ENCODE measurements at places on chromosomes 2 and 18.

GRCh38 chr2:174587579-174587978 lies 10.0 kb downstream of the WIPF1 start:
- DNase-seq: no peak

DNA sequence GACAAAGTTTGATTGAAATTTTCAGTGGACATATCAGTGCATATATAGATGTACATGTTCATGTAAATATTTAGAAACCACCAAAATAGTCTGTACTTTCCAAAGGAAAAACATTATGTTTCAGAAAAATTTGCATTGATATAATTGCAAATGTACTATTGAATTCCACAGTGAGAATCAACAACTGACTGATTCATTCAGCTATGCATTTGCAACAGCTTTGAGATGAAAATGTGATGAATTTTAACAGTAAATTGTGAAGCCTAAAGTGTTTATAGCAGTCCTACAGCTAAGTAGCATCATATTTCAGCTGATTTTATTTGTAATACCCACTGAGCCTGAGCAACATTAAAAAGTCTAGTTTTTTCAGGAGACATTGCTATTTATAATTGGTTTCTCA lies 1647.4 kb upstream of the DDX18 start:
- DNase-seq: no peak

DNA sequence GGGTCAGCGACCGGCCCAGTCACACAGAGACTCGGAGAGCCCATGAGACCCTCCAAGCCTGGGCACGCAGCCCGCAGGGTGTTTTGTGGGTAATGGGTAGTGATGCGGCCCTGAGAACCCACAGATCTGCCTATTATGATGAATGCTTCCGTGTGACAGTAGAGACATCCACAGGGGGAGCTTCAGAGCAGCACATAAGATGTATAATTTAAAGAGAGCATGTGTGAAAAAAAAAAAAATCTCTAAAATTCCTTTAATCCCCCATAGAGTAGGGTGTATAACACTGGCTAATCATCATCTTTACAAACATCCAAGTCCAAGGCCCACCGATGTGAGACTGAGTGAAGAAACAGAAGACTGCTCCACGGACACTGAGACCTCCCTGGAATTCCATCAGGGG lies 34.6 kb downstream of the BIN1 start:
- DNase-seq: no peak

DNA sequence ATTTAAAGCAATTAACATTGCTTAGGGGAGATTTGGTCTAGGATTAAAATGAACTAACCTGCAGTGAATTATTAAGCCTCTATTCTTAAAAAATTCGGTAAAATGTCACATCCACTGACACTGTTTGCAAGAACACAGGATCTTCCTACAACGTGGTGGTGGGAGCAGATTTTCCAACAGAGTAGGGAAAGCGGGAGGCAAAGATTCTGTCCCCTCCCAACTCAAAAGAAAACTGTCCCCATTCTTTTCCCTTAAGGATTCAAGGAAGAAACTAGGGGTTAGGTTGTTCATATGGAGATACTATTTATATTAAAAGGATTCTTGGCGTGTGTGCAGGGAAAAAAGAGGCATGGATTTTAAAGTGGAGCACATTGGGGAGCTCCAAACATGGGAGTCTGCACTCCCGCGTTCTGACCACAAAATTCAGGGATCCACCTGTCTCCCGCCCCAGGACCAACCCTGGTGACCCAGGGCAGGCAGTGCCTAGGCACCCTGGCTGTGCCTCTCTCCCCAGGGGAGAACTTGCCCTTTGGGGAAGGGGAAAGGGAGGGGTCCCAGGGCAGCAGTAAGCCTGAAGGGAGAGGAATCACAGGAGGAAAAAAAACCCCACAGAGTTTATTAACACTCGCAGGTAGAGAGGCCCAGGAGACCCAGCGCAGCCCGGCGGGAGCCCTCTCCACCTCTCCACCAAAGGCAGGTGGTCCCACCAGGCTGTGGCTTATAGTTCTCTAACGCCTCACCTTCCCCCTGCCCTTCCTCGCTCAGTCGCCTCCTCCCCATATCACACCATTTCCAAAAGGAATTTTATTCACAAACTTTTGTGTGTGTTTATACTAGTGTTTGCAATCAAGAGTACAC lies 2.3 kb downstream of the PTGR3 start:
- no peak for DNase-seq

DNA sequence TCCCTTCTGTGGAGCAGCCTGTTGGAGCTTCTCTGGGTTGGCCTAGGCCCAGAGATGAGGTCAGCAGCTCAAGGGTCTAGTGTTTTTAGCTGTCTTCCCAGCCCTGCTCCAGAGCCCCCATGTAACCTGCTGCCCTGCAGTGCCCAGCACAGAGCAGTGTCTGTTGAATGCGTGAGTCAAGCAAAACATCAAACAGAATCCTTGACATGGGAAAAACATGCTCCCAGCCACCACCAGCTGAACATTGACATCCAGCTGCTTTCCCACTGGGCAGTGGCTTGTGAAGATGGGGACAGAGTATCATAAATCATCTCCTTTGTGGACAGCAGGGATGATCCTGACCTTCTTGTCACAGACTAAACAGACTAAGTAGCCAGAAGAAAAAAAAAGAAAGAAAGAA lies 22.6 kb downstream of the IMPA2 start:
- DNase-seq: no peak

DNA sequence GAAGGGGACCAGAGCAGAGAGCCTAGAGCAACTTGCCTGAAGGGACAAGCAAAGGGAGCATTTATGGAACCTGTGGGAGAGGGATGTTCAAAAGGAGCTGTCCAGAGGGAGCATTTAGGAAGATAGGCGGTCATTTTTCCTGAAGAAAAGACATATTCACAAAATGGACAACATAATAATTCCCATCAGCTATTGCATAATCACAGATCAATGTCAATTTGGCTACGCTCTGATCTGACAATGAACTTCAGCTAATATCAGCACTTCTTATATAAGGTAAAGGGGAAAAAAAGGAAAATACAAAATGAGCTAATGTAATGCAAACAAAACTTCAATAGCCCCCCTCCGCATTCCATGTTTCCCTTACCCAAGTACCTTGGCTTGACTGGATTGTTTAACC lies 291.1 kb upstream of the CDH7 start:
- no peak for DNase-seq

DNA sequence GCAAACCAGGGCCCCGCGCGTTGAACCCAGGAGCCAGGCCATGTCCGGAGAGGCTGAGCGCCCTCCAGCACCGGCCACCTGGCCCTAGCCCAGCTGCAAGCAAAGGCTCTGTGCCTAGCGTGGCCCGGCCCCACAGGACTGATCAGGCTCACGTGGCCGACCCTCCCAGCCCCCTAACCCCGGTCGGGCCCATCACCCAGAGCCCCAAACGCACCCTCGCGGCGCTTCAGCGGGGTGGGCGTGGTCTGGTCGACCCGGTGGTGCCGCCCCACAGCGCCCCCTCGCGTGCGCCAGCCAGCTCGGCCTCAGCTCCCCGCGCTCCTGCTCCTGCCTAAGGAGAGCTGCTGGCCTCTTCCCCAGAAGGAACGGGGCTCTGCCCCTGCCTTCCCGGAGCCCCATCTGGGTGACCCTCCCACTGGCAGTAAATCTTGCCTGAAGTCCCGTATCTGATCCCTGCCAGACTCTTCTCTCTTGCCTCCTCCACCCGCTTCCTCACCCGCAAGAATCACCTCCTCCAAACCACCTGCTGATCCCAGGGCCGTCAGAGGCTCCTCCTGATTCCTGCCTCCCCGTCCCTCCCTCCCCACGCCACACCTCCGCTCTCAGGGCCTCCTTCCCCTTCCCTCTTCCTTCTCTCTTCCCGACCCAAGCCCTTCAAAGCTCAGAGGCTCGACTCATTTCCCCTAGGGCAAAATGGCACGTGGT lies 12.3 kb upstream of the TEX51 start:
- DNase-seq: no peak

DNA sequence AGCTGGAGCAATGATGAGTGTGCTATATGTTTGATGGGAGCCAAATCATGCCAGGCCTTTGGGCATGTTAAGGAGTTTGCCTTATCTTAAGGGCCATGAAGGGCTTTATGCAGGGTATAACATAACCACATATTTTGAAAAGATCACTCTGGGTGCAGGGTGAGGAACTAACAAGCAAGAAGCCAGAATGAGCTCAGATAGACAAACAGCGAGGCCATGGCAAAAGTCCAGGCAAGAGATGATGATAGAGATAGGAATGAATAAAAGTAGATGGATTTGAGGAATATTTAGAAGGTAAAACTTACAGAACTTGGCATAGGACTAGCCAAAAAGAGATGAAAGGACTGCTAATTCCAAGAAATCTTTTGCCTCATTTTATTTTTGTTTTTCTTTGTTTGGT lies 6.7 kb downstream of the GALNT3 start:
- DNase-seq: no peak

DNA sequence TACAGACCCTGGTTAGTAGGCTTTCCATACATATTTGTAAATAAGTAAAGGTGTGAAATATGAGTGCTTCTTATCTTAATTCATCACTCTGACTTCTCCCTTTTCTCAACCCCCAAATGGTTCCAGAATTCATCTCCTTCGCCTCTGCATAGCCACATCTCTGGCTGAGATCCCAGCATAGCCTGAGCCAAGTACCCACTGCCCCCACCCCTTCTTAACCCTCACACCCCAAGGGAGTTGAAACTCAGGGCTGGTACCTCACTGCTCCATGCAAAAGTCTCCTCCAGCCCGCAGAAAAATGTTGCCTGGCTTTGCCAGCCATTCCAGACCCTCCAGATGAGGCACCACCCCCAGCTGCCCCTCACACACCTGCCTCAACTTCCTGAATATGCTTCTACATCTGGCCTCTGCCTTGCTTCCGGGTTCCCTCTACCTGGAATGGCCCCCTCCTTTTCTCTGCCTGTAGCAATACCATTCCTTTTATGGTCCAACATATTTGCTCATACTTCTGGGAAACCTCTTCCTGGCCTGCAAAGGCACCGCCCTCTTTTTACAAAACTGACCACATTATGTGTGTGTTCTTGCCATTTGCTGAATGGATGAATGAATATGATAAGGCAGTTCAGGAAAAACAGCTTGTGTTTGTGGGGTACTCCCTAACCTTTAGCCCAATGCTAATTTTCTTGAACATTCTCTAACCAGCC lies 112.8 kb downstream of the CELF4 start:
- no peak for DNase-seq

- no peak for DNase-seq
Observed at GRCh38 chr2:212484563-212485080, 54.0 kb downstream of the ERBB4 start.

- DNase-seq: no peak
Observed at GRCh38 chr18:6221602-6222014, 193.1 kb downstream of the L3MBTL4 start.

GRCh38 chr2:10348891-10349290 lies 46.2 kb downstream of the HPCAL1 start:
- DNase-seq: no peak

GRCh38 chr18:598124-598589 lies 1.4 kb downstream of the CLUL1 start:
- DNase-seq: no peak

DNA sequence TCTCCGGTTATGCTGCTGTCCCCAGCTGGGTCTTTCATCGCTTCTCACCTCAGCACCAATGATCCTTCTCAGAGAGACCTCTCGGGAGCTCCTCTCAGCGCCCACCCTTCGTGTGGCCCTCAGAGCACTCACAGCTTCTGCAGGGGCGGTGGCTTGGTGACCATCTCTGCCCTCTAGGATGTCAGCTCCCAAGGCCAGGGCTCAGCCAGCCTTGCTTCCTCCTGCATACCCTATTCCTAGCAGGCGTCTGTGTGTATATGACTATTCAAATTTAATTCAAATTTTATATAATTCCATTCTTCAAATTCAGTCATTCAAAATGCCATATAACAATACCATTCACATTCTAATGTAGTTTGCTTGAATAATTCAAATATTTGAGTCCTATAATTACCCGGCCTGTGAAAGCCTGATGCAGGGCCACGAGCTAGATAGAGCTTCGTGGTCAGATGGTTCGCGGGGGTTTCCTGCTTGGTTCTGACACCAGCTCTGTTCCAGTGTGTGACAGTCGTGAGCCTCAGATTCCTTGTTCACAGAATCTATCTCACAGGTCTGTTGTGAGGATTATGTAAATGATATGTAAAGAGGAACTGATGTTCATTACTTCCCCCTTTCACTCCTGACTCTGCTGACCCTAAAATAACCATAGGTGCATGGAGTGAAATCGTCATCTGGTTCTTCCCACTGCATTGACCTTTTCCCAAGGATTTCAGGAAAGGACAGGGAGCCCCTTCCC lies 94.0 kb upstream of the CNGA3 start:
- DNase-seq: no peak

DNA sequence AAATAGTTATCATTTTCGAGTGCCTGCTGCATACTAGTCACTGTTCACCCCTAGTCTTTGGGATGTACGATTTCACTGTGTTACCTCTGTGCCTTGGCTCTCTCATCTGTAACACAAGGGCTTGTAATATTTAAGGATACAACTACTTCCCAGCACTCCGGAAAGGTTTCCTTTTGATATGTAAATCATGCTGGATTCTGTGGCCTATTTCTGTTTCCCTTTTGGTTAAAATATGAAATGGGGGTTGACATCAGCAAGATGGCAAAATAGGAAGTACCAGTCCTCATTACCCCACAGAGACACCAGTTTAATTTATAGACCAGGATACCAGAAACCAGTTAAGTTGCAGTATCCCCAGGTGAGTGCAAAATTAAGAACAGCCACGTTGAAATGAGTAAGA lies 23.5 kb downstream of the PSMG2 start:
- DNase-seq: no peak

GRCh38 chr2:161681046-161681445 lies 56.8 kb downstream of the SLC4A10 start:
- no peak for DNase-seq

DNA sequence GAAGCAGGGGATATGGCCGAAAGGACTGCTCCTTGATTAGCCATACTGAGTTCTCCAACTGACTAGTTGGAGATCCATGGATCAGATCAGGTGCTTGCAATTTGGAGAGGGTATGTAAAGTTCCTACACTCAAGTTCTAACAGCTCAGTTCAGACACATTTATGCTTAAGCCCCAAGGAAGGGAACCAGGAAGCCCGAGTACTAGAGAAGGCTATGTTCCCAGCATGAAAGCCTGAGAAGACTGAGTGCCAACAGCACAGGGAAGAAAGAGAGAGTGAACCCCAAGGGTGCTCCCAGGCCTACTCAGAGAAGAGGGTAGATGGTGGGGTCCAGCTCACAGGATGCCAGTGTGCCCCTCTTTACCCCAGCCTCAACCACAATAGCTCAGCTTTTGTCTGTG lies 16.1 kb upstream of the SPTBN1 start:
- no peak for DNase-seq
